ENCODE measurements at places on chromosomes 4 and X.

GRCh38 chr4:159018062-159018629 is 84.7 kb upstream of the RAPGEF2 start:
- no peak for DNase-seq

- peak; percentile 89 for DNase-seq
Measured at GRCh38 chr4:159175085-159175988, 72.5 kb downstream of the RAPGEF2 start.

GRCh38 chrX:57227691-57228090 is 58.8 kb upstream of the FAAH2 start:
- no peak for DNase-seq

DNA sequence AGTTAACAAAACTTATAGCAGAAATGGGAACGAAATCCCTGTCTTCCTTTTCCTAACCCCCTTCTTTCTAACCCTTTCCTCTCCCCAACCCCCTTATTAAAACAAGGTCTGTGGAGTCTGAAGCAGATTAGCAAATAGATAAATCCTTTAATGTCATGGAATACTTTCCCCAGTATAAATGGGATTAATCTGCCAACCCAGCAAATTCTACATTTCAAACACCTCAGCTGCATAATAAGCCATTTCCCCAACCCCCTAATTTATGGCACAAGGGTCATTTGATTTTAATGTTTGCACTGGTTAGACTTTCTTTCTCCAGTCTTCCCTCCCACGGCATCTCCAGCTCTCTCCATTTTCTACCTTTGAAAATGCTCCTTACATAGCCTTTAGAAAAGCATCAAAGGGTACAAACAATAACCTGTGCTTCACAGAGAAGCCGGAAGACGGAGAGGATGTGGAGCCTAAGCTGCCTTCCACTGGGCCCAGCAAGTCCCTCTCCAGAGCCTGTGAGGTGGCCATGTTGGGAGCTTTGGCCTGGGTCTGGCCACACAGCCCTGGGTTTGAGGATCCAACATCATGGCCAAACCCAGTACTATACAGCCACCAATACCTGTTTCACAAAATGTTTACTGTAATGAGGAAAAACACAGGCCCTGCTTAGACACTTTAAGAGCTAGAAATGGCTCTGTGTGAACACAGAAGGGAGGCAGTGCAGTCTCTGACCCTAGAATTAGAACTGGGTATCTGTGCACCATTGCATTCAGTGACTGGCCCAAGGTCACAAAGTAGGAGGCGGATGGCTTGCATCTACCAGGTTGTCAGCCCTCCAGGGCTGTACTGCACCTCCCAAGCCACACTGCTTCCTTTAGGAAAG is 56.9 kb upstream of the SPRY1 start:
- DNase-seq = no peak

- no peak for DNase-seq
Measured at GRCh38 chrX:16305187-16305586, 137.9 kb downstream of the MAGEB17 start.
